HS-27A (cell line): ENCODE measurements at places on chromosomes 2 and 18.

DNA sequence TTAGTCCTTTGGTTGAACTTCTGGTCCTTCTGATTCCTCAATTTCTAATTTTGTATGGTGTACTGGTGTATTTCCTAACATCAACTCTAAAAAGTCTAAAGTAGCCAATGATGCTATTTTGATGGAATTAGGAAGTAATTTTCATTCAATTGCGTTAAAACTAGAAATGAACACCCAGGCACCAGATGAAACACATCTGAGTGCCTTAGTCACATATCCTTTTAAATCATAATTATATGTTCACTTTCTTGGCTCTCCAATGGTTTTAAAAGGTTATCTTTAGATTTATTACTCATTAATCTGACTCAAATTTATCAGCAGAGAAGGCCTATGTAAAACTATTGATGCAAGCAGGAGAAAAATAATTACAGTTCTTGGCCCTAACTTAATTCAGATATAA lies 119.7 kb downstream of the GAREM1 start:
- DNase-seq: no peak

DNA sequence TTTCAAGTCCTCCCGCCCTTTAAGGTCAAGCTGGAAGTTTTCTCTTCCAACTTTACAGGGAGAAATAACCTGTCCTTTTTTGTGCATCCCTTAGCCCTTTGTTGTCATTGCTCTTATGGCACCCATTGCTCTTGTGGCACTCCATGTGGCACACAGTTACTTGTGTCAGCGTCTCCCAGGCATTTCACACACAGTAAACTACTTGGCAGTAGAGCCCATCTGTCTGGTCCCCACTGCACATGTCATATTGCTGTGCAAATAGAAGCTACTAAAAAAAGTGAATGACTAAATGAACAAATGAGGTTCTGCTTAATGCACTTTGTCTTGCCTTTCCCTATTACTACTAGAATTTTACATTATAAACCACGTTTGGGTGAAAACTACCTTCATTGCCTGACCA lies 149.3 kb downstream of the EML6 start:
- no peak for DNase-seq

DNA sequence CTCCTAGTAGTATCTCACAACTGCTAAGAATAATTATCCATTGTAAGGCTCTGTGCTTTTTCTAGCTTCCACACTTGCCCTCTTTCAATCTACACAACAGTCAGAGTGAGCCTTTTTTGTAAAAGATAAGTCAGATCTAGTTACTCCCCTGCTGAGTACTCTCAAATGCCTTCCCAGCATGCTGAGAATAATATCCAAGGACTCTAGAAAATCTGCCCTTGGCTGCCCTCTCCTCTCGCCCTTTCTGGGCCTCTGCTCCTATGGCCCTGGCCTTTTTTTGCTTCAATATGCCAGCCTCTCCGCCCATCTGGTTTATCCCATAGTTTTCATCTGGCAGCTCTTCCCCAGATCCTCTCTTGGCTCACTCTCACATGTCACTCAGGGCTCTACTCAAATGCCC lies 455.9 kb upstream of the UBE2E3 start:
- DNase-seq: no peak

GRCh38 chr2:12661489-12661888 lies 55.2 kb upstream of the TRIB2 start:
- DNase-seq: no peak

DNA sequence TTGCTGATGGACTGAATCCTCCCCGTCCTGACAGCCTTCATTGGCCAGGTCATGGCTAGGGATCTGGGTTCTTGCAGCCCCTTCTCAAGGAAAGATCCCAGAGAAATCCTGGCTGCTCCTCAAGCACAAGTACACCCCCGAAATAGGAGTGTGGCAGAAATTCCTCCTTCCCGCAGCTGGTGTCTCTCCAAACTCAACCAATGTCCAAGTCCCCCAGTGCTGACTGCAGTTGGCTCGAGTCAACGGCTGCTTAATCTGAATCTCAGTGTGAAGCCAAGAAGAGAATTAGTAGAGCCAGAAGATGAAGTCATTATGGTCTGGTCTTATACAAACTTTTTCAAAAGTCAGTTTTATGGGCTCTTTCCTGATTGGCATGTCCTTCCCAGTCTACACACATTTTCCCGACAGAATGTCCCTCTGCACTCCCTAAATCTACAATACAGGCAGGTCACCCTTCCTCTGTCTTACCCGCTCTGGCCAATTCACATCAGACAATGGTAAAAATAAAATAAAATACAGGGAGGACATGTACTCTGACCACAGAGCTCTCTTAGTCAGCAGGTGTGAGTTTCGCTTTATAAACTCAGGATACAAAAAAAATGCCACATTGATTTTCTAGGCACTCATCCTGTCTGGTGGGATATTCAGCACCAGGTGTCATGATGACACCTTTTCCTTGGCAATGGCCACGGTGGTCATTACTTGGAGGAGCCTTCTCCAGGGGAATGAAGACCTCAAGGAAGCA lies 76.9 kb upstream of the PAPOLG start:
- DNase-seq: no peak

DNA sequence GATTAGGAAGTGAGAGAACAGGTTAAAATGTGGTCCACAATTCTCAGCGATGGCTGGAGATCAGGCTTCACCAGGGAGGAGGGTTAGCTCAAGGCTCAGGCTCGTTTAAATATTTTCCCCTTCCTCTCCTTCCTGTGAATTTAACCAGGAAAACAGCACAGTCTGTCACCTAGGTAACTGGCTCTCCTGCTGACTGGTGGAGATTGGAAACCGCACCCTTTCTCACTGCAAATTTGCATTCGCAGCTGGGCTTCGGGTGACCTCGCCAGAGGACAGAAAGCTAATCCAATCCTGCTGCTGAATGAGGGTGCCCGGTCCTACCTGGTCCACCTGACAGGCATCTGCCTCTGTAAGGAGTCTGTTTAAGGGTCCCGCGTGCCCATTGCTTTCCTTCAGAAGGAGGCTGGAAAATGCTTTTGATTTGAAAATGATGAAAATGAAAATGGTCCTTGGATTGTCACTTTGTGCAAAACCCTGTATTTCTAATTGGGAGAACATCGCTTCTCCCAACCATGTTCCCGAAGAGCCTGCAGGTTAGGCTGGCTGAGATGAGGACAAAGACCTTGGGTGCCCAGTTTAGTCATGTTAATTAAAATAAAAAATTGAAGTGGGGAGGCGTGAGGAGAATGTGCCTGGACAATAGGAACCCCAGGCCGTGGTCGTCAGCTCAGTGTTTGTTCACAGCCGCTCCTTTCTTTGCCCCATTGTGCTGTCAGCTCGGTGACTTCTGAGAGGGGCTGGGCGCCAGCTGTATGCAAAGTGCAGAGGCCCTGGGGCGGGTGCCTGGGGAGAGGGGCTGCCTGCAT lies 43.4 kb upstream of the MTCL1 start:
- DNase-seq: no peak

- no peak for DNase-seq
Measured at GRCh38 chr18:44502790-44503189, 177.9 kb upstream of the SETBP1 start.

DNA sequence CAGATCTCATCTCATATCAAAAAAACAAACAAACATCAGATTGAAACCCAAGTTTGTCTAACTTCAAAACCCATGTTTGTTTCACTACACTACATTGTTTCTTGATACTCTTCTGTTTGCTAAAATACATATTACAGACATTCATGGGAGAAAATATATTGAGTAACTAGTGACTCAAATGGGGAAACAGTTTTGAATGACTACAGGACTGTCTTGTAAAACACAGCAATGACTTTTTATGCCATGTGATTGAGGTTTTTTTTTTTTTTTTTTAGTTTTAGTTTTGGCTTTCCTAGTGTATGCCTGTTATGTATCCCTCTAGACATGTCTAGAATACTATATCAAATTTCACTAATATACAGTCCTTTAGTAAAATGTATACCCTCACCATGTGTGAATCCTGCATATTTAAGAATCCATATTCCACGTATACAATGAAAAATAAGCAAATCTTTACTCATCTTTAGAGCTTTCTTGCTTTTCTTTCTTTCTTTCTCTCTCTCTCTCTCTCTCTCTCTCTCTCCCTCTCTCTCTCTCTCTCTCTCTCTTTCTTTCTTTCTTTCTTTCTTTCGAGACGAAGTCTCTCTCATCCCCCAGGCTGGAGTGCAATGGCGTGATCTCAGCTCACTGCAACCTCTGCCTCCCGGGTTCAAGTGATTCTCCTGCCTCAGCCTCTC lies 46.6 kb upstream of the SERTAD2 start:
- DNase-seq: no peak

DNA sequence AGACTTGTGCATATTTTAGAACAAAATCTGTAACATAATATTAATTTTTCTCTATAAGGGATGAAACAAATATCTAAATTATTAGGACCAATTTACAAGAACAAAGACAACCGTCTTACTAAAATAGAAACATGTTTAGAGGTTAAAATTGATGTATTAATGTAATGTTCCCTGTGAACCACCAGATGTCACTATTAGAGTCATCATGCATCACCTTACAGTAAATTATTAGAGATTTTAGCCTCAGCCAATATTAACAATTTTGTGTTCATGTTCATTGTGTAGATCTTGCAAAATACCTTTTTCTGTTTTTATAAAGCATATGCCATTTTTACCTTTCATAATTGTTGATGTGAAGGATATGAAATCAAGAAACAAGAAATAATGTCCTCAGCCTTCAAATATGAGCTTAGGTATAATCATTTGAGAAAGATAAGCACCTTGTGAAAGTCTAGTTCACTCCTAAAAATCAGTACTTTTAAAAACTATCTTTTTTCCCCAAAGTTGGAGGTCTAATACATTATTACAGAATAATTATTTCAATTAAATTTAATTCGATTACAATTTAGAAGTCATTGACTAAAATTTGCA lies 344.3 kb upstream of the KCNH7 start:
- DNase-seq: no peak

GRCh38 chr2:64404002-64404731 lies 49.8 kb upstream of the LGALSL start:
- no peak for DNase-seq

DNA sequence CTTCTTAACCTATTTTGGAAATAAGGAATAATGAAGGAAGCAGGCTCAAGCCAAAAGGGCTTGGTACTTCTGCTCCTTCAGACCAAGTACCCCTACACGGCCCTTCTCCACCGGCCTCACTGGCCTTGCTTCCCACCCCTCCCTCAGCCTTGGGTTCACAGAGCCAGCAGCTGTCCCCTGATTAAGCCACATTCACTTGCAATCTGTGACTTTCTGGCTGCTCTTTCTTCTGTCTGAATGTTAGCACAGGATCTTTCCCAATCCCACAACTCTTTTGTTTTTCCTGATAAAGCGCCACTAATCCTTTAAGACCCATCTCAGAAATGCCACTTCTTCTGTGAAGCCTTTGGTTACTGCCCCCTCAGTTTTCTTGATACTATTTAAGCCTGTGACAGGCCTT lies 52.4 kb downstream of the REEP1 start:
- no peak for DNase-seq

DNA sequence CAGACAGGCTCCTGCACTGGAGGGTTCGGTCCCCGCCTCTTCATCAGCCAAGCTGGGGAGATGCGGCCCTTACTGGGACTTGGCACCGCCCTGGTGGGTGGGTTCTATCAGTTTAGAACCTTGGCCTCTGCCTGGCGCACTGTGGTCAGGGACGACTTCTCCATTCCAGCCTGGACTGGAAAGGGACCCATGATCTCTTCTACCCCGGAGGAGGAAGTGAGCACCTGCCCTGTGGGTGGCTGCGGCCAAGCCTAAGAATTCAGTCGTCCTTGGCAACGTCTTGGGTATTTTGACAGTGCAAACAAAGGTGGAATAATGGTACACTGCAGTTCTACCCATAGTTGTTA lies 106.9 kb upstream of the CD302 start:
- DNase-seq: no peak

DNA sequence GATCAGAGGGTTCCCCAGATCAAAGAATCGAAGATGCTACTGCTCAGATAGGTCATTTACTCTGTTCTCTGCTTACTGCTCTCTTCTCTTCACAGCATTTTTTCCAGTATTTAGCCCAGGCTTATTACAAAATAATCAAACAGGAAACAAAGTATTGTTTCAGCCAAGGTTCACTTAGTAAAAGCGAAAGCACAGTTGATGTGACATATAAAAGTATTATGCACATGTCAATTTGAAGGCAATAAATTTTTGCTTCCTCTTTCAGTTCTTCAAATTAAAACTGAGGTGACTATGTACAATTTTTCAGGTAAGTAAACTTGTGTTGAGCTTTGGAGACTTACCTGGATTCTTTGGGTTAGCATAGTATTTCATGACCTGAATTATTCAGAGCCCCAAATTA lies 262.8 kb upstream of the CHST9 start:
- no peak for DNase-seq

DNA sequence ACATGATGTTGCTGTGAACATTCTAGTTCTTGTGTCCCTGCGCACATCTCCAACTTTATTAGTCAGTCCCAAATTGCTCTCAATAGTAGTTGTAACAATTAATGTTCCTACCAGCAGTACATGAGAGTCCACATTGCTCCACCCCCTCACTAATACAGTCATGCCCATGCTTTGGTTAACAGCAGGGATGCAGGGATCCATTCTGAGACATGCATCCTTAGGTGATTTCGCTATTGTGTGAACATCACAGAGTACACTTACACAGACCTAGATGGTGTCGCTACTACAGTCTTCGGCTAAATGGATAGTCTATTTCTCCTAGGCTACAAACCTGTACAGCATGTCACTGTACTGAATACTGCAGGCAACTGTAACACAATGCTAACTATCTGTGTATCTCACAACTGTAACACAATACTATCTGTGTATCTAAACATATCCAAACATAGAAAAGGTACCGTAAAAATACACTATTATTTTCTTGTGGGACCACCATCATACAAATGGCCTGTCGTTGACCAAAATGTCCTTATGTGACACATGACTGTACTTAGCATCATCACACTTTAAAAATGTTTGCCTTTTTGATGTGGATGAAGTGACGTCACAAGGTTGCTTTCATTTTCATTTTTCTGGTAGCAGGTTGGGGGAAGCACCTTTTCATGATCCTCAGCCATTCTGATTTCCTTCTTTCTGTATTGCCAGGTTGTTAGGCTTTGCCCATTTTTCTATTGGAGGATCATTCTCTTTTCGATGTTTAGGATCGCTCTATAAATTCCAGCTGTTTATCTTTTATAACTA lies 82.9 kb upstream of the RNF152 start:
- DNase-seq: no peak

DNA sequence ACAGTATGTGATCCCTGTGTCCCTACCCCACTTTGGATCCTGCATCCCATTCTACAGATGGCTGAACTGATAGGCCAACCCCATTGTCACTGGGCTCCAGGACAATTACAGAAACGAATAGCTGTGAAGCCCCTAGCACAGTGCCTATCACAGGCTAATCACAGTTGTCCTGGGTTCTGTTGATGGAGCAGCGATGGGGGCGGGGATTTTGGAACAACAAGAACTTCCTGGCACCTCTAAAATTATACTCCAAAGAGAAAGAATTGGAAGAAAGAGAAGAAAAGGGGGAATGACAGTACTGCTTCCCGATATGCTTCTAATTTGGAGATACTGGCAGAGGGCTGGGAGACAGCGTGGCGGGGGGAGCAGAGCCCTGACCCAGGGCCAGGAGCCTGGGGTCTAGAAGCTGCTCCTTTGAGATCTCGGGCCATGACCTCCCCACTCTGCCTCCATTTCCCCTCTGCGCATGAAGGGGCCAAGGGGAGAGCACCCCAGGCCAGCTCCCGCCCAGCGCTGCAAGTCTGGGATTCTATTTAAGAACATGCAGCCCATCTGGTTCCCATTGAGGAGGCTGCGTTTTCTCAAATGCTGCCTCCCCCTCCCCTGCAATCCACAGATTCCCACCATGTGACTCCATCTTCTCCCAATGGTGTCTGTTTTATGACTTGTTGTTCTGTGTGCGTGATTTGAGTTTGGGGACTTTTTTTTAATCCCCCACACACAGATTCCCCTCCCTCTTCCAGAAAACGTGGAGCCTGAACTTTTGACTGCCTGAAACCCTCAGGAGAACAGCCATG lies 202.7 kb downstream of the CYP26B1 start:
- no peak for DNase-seq
